Activated CD8-positive, alpha-beta memory T cell treated with anti-CD3 and anti-CD28 coated beads for 4 hours (primary cell): ENCODE measurements at places on chromosomes 1 and 21.

GRCh38 chr1:150551051-150551783 lies 2.0 kb downstream of the ADAMTSL4 start:
- DNase-seq: no peak

DNA sequence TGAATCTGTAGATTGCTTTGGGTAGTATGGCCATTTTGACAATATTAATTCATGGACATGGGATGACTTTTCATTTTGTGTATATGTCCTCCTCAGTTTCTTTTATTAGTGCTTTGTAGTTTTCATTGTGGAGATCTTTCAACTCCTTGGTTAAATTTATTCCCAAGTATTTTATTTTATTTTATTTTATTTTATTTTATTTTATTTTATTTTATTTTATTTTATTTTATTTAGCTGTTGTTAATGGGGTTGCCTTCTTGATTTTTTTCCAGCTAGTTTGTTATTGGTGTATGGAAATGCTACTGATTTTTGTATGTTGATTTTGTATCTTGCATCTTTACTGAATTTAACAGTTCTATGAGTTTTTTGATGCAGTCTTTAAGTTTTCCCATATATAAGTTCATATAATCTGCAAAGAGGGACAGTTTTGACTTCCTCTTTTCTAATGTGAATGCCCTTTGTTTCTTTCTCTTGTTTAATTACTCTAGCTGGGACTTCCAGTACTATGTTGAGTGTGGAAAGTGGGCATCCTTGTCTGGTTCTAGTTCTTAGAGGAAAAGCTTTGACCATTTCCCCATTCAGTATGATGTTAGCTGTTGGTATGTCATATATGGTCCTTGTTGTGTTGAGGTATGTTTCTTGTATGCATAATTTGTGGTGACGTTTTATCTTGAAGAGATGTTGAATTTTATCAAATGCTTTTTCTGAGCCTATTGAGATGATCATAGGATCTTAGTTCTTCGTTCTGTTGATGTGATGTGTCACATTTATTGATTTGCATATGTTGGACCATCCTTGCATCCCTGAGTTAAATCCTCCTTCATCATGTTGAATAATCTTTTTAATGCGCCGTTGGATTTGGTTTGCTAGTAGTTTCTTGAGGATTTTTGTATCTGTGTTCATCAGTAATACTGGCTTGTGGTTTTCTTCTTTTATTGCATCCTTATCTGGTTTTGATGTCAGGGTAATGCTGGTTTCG lies 14.3 kb downstream of the CEPT1 start:
- no peak for DNase-seq

- DNase-seq: no peak
Observed at GRCh38 chr1:40053138-40053887, 12.8 kb downstream of the CAP1 start.

GRCh38 chr1:29439615-29440014 lies 203.3 kb downstream of the PTPRU start:
- DNase-seq: no peak

GRCh38 chr1:157542676-157543075 lies 9.6 kb downstream of the FCRL5 start:
- no peak for DNase-seq

DNA sequence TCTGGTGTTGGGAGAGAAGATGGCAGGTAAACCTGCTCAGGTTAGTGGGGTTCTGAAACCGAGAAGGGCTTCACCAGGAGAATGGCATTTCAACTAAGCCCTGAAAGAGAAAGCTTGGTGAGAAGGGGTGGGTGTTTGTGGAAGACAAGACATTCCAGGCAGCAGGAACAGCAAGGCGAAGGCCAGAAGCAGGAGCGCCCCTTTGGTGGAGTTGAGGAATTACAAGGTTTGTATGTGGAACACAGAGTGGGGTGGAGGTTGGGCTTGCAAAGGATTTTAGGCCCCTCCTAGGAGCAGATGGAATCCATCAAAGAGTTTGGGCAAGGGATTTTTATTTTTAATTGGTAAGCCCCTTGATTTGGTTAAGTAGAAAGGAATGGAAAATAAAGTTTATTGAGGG lies 24.8 kb upstream of the ELOA start:
- no peak for DNase-seq

- no peak for DNase-seq
Observed at GRCh38 chr1:46458190-46458589, 31.4 kb upstream of the DMBX1 start.

DNA sequence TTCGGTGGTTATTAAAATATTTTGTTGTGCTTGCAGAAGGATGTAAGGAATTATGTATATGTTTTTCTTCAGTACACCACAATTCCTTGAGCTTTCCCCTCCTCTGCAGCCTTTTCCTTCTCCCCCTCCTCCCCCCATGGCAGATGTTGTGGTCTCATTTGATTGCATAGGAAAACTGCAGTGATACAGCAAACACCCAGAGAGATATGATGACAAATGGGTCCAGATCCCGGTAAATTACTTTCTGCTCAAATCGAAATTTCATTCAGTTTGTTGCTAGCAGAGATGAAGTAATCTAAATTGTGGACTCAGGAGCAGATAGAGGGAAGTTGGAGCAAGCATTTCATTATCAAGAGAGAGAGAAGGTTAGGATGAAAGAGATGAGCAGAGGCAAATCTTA lies 9.9 kb downstream of the LMO4 start:
- no peak for DNase-seq

DNA sequence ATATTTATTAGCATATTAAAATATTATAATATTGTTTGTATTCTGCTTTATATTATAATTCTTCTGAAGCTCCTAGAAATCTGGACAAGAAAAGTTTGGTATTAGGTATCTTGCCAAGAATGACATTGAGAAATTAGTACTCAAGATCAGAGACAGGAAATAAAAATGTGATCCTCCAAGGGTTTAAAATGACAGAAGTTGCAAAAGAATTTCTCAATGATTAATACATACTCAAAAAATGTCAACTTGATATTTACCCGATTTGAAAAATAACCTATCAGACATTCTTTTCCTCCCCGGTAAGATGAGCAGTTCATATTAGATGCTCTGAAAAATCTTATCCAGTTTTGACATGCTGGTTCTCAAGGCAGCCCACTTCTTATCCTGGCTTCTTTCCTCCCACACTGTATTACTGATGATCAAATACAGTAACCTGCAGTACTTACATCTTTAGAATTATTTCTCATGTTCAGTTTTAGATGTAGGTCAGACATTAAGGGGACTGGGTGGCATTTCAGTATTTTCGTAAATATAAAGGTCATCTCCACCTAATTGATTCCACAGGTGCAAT lies 55.3 kb downstream of the CACHD1 start:
- DNase-seq: no peak

- no peak for DNase-seq
Observed at GRCh38 chr1:103363008-103363365, 162.5 kb upstream of the RNPC3 start.

DNA sequence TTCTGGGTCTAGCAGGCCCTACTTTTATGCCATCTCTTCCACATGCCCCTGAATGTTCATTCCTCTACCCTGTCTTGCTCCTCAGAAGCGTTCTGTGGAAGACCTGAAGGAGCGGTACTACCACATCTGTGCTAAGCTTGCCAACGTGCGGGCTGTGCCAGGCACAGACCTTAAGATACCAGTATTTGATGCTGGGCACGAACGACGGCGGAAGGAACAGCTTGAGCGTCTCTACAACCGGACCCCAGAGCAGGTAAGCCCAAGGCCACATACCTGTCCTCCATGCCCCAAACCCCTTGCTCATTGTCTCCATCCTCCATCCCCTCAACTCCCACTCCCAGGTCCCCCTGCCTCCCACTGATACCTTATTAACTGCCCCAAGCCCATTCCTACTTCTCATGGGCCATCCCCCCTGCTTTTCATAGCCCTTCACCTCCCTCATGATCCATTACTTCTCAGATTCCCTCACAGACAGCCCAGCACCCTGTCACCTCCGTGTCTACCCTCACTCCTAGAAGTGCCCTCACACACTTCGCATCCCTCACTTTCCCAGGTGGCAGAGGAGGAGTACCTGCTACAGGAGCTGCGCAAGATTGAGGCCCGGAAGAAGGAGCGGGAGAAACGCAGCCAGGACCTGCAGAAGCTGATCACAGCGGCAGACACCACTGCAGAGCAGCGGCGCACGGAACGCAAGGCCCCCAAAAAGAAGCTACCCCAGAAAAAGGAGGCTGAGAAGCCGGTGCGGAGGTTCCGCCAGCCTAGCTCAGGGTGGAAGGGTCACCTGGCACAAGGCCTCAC lies 5.4 kb downstream of the DMAP1 start:
- no peak for DNase-seq

GRCh38 chr1:210259561-210259960 lies 27.0 kb downstream of the SERTAD4 start:
- no peak for DNase-seq

DNA sequence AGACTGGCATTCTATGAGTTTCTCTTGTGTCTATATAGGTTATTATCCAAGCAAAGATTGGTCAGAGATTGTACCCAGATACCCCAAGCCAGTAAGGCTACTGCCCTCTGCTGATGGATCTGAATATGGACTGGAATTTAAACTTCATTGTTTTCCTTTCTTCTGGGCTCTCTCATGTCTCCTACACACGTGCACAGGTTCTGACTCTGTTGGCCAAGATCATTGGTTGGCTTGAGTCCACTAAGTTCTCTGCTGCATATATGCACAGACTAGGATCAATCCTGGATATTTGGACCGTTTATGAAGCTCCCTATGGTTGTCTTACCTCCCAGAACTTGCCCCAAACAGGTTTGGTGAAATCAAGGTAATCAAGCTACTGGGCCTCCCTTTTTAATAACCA lies 69.7 kb downstream of the CC2D1B start:
- no peak for DNase-seq

- DNase-seq: no peak
Observed at GRCh38 chr1:240935920-240936319, 324.0 kb upstream of the GREM2 start.

DNA sequence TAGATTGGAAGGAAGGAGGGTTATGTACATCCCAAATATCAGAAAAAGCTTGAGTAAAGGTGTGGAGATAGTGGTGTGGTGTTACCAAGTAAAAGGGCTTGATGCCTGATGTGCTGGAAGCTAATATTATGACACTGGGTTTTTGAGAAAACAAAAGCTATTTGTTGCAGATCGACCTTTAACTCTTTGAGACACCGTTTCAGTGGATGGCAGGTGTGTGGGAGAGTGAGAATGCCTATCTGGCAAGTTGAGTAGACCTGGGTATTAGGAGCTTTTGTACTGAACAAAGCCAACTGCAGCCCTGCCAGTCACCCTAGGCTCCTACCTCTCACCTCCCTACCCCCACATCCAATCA lies 1.4 kb downstream of the MMACHC start:
- DNase-seq: no peak

DNA sequence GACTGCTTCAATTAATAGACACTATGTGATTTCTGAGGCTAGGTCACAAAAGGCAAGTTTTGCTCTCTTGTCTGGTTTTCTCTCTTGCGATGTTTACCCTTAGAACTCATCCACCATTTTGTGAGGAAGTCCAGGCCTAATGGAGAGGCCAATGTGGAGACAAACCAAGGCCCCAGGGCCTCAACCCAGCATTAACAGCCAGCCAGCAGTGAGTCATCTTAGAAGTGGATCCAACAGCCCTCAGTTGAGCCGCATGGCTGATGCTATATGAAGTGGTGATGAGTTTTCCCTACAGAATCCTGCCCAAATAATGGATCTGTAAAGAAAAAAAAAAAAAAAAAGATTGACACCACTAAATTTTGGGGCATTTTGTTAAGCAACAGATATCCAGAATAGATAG lies 95.1 kb downstream of the DNTTIP2 start:
- no peak for DNase-seq
